Stimulated activated CD8-positive, alpha-beta memory T cell treated with anti-CD3 and anti-CD28 coated beads, Interleukin-15, amount 100 ng/mL, for 24 hours (primary cell): ENCODE measurements at places on chromosomes 1 and 21.

- no peak for DNase-seq
Observed at GRCh38 chr1:116092752-116093489, 18.3 kb upstream of the MAB21L3 start.

- no peak for DNase-seq
Observed at GRCh38 chr1:196309386-196309785, 298.9 kb downstream of the KCNT2 start.

DNA sequence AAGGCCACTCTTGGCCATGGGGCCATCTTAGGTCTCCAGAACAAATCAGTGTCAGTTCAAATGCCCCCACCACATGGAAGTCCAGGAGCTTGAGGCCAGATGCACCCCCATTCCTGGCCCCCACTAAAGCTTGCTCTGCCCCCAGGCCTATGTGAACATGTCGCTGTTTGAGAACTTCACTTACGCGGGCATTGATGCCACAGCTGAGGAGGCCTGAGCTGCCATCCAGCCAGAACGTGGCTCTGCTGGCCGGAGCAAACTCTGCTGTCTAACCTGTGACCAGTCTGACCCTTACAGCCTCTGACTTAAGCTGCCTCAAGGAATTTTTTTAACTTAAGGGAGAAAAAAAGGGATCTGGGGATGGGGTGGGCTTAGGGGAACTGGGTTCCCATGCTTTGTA lies 15.1 kb upstream of the MPL start:
- DNase-seq: no peak

- no peak for DNase-seq
Observed at GRCh38 chr1:98991127-98992012, 13.3 kb downstream of the PLPPR5 start.

GRCh38 chr1:218996362-218996761 lies 177.3 kb upstream of the LYPLAL1 start:
- DNase-seq: no peak

DNA sequence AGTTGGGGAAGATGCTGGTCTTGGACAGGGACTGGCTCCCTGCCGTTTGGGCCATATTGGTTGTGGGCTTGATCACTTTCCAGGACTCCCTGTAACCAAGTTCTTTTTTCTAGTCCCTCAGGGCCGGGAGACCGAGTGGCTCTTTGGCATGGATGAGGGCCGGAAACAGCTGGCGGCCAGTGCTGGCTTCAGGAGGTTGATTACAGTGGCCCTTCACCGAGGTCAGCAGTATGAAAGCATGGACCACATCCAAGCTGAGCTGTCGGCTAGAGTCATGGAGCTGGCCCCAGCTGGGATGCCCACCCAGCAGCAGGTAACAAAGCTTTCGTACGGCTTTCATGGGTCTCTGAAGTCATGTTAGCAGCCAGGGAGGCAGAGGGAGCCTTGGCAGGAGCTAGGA lies 4.3 kb downstream of the METTL13 start:
- no peak for DNase-seq

GRCh38 chr1:219412772-219413171 lies 200.1 kb downstream of the ZC3H11B start:
- DNase-seq: no peak

DNA sequence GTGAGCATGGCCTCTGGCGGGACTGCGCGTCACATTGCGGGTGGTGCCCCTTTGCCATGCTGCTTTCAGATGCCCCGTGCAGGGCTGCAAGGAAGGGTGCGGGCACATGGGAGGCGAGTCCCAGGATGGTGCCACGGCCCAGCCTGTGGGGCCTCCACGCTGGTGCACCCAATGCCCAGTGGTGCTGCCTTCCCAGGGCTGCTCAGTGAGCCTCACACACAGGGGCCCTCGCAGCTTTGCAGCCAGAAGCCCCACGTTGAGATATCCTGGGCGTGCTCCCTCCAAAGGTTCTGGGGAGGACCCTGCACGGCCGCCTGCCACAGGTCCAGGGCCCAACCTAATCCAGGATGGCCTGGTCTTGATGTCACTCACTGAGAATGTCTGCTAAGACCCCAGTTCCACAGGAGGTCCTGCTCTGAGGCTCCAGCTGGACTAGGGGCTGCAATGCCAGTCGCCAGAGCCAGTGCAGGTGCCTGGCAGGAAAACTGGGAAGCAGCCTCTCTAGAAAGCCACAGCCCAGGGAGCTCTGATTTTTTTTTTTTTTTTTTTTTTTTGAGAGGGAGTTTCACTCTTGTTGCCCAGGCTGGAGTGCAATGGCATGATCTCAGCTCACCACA lies 34.1 kb upstream of the PRSS38 start:
- no peak for DNase-seq

DNA sequence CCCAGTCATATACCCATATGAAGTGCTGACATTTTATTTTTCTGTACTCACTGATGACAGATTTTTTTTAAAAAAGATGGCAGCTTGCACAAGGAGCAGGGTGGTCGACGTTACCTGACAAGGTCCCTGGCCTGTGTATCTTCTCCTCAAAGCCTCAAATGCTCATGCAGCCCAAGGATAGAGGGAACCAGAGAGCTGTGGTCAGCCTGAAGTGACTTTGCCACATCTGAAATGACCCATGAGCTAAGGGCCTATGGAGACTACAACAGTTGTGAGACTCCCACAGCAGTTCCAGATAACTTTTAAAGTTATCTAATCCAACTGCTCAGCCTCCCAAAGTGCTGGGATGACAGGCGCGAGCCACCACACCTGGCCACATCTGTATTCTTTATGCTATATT lies 131.1 kb downstream of the GLUL start:
- DNase-seq: no peak

- no peak for DNase-seq
Observed at GRCh38 chr1:43304771-43305300, 4.1 kb downstream of the TIE1 start.

- peak; percentile 26 for DNase-seq
Observed at GRCh38 chr1:119675349-119676345, 27.6 kb upstream of the ZNF697 start.

- no peak for DNase-seq
Observed at GRCh38 chr1:38611664-38612211, 247.8 kb downstream of the RRAGC start.

- DNase-seq: no peak
Observed at GRCh38 chr1:4060850-4061249, 160.8 kb upstream of the C1orf174 start.

DNA sequence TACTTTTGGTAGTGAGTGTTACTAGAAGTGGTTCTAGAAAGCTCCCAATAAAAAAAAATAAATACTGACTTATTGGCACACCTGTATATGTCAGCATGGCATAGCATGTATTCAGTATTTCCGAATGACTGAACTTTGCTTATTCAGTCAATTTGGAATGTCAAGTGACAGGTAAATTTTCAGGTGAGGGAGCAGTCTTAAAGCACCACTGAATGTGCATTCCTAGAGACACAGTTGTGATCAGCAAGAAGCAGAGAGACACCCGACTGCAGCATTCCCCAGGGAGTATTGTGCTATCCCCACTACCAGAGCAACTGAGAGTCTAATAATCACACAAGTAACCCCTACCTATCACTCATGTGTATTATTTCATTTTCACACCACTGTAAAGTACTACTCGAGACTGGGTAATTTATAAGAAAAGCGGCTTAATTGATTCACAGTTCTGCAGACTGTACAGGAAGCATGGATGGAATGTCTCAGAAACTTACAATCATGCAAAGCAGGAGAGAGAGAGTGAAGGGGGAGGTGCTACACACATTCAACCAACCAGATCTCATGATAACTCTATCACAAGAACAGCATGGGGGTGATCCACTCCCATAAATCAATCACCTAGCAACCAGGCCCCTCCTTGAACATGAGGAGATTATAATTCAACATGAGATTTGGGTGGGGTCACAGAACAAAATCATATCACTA lies 201.5 kb downstream of the TBX15 start:
- no peak for DNase-seq

GRCh38 chr1:203098914-203099520 lies 13.2 kb upstream of the MYOG start:
- no peak for DNase-seq

DNA sequence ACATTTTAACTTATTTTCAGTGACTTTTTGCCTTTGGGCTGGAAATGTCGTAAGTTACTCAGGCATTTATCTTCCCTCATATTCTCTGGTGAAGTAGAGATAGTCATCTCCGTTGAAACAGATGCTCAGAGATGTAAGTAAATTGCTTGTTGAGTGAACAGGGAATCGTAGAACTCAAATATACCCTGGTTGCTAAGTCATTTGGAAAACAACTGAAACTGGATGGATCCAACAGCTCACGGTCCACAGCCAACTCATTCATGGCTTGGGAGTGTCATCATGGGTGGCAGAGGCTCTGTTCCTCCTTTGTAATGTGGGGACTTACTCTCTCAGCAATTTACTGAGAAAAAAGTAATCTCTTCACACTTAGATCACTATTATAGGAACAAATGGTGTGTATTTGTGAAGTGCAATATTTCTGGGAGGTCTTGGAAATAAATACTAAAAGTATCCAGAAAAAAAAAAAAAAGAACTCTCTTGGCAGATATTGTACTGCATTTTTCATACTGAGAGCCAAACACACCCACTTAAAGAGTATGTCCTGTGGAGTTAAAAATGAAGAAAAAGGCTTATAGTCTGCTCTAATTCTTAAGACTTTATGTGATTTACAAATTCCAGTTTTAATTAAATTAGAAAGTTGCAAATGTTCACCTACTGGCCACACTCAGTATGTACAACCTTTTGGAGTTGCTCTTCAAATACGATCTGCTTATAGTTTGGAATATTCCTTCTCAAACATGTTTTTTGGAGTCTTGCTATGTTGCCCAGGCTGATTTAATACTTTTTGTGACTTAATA lies 107.4 kb downstream of the LEPR start:
- no peak for DNase-seq

- no peak for DNase-seq
Observed at GRCh38 chr1:72623299-72623708, 341.0 kb upstream of the NEGR1 start.

DNA sequence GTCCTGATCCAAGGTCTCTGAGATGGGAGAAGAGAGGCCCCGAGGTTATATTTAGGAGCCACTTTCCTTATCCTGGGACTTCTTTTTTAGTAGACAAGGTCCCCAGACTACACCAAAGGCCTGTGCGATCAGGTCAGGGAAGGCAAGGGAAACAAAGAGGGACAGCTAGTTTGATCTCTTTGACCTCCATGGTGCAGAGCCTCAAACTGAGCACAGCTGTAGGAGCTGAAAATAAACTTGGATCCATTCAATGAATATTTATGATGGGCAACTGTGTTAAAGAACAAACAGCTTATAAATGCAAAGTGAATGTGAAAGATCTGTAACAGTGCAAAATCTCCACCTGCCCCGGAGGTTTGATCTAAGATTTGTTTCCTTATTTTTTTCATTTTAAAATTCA lies 256.6 kb downstream of the DYRK1A start:
- DNase-seq: no peak

DNA sequence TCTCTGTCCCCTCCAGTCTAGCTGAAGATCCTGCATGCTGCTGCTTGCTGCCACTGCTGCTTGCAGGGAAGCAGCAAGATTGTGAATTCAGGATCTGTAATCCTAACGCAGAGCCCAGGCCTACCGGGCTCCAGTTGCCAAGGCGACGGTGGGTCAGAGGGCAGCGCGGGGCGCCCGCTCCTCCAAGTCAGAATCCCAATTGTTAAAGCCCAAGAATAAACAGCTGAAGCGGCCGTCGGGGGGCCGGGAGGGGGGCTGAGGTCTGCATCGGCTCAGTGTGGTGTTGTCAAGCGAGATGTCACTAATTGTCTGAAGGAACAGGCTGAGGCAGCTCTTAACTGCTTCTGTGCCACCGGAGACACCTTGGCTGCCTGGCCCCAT lies 36.8 kb downstream of the AHDC1 start:
- DNase-seq: no peak

DNA sequence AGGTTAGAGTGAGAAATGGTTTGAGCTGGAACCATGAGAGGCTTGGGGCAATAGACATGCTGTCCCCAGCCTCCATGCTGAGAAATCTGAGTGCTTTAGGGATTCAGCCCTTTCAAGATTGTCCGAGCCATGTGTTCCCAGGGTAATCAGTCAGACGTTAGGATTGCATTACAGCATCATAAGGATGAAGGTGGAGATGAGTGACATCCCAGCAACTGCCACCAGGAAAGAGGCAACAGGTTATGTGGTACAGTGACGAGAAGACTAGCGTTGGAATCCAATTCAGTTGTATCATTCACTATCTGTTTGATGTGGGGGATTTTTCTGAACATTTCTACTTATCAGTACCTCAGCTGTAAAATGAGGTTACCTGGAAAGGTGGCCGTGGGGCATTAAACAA lies 1.7 kb downstream of the CAMK1G start:
- DNase-seq: no peak

DNA sequence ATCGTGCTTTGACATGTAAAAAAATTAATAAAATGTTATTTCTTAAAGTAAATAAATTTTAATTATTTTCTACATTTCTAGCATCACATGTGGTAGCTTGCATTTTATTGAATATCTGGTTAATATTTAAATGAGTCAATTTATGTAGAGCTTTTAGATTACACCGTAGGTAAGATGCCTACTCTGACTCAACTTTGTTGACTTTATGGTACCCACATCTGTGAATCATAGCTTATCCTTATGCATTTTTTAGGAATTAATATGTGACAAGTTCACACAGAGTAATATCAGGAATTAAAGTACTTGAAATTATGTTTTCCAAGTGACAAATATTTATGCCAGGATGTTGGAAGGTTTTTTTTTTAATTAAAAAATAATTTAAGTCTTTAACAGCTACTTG lies 120.7 kb downstream of the LEPR start:
- DNase-seq: no peak

- no peak for DNase-seq
Observed at GRCh38 chr1:12475101-12475500, 142.9 kb downstream of the DHRS3 start.

DNA sequence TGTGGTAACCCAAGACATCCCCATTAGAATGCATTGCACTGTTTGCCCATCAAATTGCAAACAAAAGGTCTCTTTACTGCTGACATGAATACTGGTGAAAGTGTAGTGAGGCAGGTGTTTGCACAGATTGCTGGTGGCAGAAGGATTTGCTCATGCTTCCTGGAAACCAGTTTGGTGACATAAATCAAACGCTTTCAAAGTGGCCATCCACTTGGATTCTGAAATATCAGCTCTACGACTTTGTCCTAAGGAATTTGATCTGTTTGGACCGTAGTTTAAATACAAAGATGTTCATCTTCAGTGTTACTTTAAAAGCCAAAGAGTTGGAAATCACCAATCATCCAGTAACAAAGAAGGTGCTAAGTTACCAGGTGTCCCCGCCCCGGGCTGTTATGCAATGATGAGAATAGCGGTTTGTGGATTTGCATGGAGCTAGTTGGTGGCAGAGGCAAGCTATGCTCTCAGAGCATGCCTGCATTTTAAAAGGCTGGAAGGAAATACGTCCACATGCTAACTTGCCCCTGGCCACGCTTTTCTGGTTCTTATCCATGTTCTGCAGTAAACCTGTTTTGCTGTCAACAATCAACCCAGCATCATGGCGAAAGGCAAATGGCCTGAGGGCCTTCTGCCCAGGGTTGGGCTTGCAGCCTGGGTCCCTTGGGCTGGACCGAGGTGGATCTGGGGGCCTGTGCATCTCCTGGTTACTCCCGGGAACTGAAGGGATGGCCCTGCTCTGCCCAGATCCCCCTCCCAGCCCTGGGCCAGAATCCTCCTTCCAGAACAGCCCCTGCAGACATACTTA lies 49.2 kb downstream of the UMODL1 start:
- DNase-seq: no peak

- DNase-seq: no peak
Observed at GRCh38 chr1:64403331-64403730, 66.6 kb upstream of the CACHD1 start.

- no peak for DNase-seq
Observed at GRCh38 chr1:202664083-202664482, 46.2 kb downstream of the SYT2 start.
